ENCODE measurements at places on chromosomes 7 and 10. TPM values are rescaled to one million over a fixed set of nuclear protein-coding genes. Genes with fewer than 3 reads are reported as not detected.

TMEM225B gene
- polyA plus RNA-seq: 0.45 TPM

SLC35G1 gene
- 74.3 TPM for polyA plus RNA-seq

NPY4R gene
- 0.73 TPM for polyA plus RNA-seq

SND1 gene
- polyA plus RNA-seq: 47.2 TPM

CDHR3 gene
- 6.3 TPM for polyA plus RNA-seq

PRSS1 gene
- polyA plus RNA-seq: 28.2 TPM

FKBP6 gene
- polyA plus RNA-seq: not detected

KCNH2 gene
- polyA plus RNA-seq: not detected

CAV2 gene
- polyA plus RNA-seq: 17.2 TPM

SUFU gene
- polyA plus RNA-seq: 3.1 TPM

LRRC17 gene
- 0.27 TPM for polyA plus RNA-seq

ITGA8 gene
- polyA plus RNA-seq: 13.7 TPM

NME8 gene
- polyA plus RNA-seq: 0.03 TPM

ENKUR gene
- 1.3 TPM for polyA plus RNA-seq

TRPV6 gene
- polyA plus RNA-seq: 8.8 TPM

DNA sequence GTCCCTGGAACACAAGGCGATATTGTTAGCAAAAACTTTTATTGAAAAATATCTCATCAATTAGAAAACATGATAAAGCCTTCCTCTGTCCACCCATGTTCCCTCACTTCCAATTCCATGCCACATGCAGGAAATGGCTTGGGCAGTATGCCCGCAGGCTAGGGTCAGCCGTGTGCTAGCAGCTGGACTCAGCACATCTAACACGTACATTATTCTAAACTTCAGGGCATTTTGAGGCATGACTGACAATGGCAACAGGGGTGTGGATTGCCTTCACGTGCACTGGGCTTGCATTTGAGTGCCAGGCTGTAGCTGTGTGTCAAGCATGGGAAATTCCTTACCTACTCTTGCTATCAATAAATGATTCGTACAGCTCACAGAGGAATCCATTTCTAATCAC lies 642.1 kb downstream of the INHBA start:
- no peak for DNase-seq

- no peak for DNase-seq
These were observed 72.4 kb downstream of the REEP3 start for GRCh38 chr10:63593576-63593975.

DNA sequence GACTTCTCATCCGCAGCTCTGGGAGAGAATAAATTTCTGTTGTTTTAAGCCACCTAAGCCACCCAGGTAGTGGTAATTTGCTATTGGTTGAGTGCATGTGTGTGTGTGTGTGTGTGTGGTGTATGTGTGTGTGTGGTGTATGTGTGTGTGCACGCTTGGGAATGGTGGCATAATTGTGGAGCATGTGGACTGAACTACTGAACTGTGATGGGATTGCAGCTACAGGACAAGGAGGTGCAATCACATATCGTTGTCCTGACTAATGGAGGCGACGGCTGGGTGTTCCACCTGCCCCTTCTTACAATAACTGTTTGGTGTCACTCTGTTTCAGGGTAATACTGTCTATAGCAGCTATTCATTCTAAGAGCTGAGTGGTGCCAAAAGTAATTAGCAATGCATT lies 448.7 kb upstream of the PFKP start:
- no peak for DNase-seq

DNA sequence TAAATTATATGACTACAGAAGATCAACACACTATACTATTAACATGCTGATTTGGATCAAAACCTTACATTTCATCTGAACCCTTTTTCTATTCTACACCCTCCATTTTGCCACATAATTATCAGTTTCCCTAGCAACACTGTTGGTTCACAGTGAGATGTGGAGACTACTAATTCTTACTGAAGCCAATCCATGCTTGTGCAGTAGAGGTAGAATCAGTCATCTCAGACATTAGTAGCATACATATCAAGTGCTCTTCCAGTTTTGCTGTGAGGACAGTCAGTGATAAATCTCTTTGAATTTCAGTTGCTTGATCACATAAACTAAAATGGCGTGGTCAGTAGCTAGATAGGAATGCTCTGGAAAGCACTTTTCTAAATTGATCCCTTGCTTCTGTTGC lies 70.3 kb downstream of the PON1 start:
- no peak for DNase-seq

- DNase-seq: no peak
These were observed 47.8 kb upstream of the KCNMA1 start for GRCh38 chr10:77685432-77685831.

DNA sequence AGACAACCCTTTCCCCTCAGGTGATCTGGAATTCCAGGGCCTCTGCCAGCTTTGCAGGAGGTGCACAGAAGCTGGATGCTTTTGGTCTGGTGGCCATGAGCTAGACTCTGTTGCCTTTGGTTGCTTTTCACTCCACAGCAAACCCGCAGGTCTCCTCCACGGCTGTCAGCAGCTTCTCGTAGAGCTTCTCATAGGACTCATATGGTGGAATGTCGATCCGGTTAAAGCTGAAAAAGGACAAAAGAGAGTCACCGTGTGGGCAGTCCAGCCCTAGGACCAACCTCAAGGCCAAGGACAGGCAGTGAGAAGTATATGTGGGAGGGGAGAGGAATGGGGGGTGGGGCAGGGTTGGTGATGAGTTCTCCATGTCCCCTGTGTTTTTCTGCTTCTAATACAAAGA lies 113.5 kb downstream of the SMURF1 start:
- DNase-seq: no peak

DNA sequence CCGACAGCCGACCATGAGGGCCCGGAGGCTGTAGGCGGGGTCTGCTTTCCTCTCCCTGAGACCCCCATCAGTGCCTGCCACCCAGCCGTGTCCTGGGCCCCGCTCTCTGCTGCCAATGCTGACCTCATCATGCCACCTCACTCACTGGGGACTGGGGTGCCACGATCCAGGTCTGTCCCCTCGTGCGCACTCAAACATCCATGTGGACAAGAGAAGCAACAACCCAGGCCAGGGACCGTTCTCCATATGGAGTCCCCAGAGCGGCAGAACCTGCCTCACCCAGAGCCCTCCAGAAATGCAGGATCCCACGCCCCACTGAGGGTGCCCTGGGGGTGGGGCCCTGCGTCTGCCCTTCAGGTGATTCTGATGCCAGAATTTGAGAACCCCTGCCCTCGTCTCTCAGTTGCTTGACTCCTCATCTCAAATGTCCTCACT lies 210.0 kb upstream of the PPP2R2D start:
- no peak for DNase-seq

DNA sequence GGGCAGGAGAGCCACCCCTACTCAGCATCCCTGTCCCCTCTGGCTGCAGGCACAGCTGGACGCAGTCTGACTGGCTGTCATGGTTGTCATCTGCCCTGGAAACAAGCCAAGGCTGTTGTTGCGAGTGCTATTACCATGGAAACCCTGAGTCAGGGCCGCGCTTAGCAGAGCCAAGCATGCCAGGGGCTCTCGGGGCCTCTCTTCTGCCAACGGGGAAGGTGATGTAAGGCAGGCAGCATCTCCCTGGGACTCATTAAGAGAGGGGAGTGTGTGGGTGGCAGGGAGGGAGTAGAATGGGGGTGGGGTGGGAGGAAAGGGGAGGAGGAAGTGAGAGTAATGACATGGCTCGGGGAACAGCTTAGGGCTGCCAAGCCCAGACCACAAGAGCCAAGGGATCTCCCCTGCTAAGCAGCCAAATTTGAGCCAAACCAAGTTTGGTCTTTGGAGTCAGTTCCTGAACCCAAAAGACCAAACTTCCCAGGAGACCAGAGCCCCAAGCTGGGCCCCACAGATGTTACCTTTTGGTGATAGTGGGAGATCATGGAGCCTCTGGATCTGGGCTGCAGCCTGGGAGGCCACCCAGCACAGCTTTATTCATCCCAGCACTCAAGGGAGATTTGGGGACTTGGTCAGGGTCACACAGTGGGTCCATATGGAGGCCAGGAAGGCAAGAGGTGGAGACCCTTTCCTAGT lies 67.6 kb downstream of the TMEM130 start:
- peak; percentile 26 for DNase-seq

GRCh38 chr7:88401009-88401623 lies 94.4 kb upstream of the STEAP4 start:
- DNase-seq: peak; percentile 12

- no peak for DNase-seq
These were observed 7.8 kb upstream of the HGF start for GRCh38 chr7:81777697-81778096.

DNA sequence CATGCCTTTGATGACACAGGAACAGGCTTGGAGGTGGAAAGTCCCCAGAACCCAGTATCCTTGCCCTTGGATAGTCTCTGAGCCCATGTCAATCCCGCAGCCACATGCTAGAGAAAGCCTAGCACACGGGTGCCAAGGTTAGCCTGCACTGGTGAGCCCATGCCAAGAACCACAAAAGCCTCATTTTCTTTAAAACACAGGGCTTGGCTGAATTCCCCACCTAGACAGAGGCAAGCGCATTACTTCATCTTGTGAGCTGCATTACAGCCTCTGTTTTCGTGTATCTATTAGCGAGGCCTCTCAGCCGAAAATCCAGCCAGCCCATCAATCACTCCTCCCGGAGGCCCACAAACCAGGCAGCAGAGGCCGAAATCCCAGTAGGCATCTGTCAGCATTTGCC lies 314.9 kb upstream of the AUTS2 start:
- no peak for DNase-seq

GRCh38 chr7:30612658-30613265 lies 18.1 kb downstream of the GARS1 start:
- DNase-seq: no peak

- peak; percentile 42 for DNase-seq
These were observed 34.7 kb downstream of the NET1 start for GRCh38 chr10:5447056-5447455.

DNA sequence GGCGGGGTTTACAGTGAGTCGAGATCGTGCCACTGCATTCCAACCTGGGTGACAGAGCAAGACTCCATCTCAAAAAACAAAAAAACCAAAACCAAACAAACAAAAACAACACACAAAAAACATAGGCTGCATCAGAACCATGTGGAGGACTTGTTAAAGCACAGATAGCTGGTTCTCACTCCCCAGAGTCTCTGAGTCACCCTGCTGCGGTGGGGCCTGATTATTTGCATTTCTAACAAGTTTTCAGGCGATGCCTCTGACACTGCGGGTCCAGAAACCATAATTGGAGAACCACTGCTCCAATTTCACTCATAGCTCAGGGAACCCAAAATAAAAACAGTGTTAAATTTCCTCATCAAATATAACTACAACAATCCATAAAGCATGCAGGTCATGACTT lies 816.7 kb downstream of the MAGI2 start:
- no peak for DNase-seq

DNA sequence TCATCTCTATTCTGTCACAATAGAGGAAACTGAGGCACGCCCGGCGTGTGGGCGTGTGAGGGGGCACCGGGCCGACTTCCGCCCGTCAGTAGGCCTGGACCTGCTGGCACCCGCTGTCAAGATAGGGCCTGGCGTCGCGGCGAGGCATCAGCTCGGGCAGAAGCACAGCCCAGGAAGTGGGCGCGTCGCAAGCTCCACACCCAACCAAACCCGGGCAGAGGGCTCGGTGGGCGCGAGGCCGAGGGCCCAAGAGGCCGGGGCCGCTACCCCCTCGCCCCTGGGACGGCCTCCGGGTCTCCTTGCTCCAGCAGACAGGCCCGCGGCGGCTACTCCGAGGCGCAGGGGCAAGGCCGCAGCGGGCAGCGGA lies 91.2 kb downstream of the SPAG6 start:
- DNase-seq: no peak

DNA sequence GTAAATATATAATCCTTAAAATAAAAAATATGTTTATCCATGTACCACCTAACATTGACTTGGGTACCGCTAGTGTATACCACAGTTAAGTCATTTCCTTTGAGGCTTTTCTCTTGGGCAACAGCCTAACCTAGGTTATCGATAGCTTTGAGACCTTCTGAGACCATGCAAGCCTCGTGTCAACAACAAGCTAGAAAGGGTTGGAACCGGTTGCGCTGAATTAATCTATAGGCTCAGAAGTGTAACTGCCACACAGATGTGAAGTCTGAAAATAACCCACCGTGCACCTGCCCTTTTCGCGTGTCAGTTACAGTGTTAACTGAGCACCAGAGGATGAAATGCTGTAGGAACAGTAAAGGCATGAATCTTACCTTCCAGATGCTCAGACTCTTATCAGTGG lies 59.8 kb downstream of the ARID5B start:
- no peak for DNase-seq

DNA sequence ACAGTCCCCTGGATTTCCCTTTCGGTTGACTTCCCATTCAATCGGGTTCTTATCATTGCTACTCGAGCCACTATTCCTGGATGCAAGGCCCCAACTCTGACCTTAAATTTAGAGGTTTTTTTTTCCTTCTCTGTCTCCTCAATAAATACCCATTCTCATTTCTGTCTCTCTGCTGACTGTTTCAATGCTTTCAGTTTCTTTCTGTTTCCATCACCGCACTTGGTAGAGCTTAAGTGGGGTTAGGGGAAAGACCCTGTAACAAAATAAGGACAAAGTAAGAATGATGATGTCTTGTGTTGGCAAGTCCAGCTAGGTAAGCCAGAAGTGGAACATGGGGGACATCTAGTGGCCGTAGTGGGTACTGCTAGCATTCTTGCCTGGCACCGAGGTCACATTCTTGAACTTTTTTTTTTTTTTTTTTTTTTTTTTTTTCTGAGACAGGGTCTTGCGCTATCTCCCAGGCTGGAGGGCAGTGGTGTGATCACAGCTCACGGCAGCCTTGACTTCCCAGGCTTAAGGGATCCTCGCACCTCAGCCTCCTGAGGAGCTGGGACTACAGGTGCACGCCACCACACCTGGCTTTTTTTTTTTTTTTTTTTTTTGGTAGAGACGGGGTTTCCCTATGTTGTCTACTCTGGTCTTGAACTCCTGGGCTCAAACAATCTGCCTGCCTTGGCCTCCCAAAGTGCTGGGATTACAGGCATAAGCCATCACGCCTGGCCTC lies 40.3 kb downstream of the ZC3HC1 start:
- peak; percentile 81 for DNase-seq

DNA sequence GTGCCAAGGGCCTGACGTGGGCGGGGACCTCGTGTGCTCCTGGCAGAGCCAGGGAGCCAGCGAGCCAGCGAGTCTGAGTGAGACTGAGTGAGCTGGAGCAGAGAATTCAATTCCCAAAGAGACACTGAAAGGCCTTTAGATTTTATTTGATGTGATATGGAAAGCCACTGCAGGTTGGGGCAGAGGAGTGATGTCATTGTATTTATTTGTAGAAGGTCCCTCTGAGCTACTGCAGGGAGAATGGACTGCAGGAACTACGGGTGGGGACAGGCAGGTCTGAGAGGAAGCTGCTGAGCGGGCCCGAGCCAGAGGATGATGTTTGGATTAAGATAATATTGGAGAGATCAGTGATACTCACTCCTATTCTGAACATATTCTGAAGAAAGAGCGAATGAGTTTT lies 445.8 kb upstream of the ANKRD30A start:
- no peak for DNase-seq

GRCh38 chr7:607938-608337 lies 88.3 kb upstream of the PDGFA start:
- no peak for DNase-seq

GRCh38 chr10:20040012-20040411 lies 223.8 kb downstream of the PLXDC2 start:
- no peak for DNase-seq
